ENCODE measurements at places on chromosomes 12 and 14.
A peak's percentile ranks its signal among the peaks of the same experiment; 100 is the strongest.

DNA sequence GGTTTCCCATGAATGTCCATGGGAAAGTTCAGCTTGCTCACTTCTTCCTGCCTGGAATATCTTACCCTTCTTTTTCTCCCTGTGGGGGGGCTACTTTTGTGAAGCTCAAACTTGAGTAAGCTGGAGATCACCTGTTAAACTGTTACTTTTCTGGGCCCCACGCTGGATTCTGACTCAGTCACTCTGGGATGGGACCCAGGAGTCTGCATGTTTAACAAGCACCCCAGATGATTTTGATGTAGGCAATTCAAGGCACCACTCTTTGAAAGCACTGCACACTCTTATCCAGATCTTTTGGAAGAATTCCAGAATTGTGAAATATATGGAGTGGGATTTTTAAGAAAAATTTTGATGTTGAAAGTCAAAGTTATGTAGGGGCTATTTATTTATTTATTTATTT lies 46.3 kb upstream of the IGF1 start:
- no peak for DNase-seq

DNA sequence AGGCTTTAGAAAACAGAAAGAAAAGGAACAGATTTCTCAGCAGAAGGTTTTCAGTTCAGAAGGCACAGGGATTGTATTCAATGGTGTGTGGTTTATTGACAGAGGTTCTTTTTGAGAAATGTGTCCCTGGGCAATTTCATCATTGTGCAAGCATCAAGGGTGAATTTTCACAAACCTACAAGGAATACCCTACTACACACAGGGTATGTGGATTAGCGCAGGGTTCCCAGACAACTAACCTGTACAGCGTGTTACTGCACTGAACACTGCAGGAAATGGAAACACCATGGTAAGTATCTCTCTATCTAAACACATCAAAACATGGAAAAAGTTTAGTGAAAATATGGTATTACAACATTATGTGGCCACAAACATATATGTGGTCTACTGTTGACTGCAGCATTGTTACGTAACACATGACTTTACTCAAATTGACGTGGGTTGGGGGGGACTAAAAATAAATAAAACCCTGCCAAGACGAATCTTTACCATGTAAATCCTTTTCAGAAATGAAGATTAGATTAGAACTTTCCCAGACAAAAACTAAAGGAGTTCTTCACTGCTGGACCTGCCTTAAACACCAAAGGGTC lies 893.1 kb downstream of the TMEM121 start:
- DNase-seq = peak; percentile 70

DNA sequence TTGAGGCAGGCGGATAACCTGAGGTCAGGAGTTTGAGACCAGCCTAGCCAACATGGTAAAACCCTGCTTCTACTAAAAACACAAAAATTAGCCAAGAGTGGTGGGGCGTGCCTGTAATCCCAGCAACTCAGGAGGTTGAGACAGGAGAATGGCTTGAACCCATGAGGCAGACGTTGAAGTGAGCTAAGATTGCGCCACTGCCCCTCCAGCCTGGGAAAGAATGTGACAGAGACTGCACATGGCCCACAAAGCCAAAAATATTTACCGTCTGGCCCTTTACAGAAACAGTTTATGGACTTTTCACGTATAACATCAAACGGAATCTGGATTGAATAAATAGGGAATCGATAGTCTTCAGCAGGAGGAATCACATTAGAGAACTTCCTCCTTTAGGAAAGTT lies 3.5 kb downstream of the RSRC2 start:
- DNase-seq = no peak

- peak; percentile 55 for DNase-seq
Observed at GRCh38 chr12:3753544-3754284, 805 bp upstream of the CRACR2A start.

DNA sequence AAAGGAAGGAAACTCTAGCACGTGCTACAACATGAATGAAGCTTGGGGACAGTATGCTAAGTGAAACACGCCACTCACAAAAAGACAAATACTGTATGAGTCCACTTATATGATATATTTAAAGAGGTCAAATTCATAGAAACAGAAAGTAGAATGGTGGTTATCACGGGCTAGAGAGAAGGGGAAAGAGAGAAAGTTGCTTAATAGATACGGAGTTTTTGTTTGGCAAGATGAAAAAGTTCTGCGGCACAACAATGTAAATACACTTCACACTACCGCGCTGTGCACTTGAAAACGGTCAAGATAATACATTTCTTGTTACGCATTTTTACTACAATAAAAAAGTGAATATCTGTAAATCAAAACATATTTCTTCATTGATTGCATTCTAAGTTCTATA lies 37.3 kb downstream of the FBLN5 start:
- DNase-seq = no peak

DNA sequence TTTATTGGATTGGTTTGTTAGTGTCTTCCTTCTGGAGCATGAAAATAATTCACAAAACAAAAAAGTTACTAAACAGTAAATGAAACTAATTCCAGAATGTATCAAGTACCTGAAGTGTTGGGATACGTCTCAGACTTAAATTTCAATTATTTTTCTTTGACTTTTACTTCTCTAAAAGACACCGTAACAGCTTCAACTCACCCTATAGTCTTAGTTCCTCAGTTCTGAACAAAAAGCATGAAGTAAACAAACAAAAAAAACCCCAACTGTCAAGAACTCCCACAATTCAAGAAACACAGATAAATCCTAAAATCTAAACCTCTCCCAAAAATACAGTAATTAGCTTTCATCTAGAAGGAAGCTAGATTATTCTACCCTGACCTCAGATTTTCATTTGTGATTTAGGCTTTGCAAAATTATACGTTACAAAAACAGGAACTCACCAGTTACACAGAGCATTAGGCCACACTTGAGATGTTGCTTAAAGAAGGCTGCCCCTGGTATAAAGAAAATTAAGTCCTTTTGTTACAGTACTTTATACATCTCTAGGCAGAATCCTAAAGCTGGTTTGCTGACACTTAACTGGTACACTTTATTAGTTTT lies 10.2 kb downstream of the HEATR5A start:
- peak; percentile 80 for DNase-seq

- DNase-seq = no peak
Observed at GRCh38 chr12:7217475-7218069, 28.1 kb downstream of the PEX5 start.

- DNase-seq = peak; percentile 75
Observed at GRCh38 chr14:55580470-55581341, 699 bp downstream of the KTN1 start.

GRCh38 chr12:20656600-20656999 lies 38.5 kb upstream of the SLCO1C1 start:
- DNase-seq = no peak

DNA sequence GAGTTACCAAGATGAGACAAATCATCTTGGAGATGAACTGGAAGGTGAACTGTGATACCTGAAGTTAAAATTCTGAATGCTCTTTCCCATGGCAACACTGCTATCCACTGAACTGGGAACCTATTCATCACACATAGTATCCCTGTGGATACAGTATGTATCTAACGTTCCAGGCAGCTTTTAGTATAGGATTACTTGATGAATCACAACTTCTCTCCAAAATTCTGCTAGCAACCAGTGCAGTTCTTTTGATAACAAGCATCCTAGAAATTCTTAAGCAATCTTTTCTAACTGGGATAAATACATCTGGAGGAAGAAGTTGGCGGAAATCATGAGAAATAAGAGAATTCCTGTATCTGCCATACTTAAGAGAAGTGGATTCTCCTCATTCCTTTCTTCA lies 66.4 kb downstream of the PAWR start:
- no peak for DNase-seq

DNA sequence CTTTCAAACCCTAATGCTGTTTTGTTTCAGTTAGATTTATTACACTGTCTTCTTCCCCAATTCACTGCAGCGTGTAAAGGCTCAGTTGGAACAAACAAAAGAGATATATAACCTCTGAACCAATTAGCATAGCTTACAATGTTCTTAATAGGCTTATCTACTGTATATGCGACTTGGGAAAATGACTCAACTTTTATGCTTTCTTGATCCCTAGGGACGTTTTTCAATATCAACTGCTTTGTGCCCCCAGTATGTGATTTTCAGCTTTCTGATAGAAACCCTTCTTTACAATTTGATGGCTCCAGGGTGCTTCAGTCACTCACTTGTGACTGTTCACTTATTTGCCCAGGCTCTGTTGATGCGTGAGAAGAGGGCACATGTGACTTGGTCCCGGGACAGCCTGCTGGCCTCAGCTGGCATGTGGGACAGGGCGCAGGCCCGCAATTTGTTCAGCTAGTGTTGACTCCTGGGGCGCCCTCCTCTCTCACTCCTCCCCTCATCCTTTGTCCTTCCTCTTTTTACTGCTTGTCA lies 107.1 kb downstream of the TMTC2 start:
- DNase-seq = no peak

DNA sequence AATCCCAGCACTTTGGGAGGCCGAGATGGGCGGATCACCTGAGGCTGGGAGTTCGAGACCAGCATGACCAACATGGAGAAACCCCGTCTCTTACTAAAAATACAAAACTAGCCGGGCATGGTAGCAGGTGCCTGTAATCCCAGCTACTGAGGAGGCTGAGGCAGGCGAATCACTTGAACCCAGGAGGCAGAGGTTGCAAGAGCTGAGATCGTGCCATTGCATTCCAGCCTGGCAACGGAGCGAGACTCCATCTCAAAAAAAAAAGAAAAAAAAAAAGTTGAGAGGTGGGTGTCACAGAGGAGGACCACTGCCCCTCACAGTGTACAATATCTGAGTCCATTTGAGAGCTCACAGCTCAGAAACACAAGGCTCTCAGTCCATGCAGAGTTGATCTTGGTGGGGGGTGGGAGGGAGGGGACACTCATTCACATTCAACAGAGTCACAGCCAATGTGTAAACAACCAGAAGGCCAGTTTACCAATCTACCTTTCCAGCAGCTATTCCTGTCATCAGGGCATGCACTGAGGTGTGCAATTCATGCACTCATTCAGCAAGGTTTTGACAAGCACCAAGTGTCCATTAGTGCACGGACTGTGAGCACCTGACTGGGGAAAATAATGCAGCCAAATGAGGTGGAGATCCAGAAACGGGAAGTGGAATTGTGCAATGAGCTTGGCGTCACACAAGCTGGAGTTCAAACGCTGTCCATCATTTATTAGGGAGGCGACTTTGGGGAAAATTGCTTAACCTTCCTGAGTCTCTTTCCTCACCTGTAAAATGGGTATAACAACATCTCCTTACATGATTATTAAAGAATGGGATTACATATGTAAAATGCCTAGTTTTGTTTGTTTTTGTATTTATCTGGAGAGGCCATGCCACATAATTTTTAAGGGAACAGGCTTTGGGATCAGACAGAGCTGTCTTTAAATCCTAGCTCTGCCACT lies 4.4 kb upstream of the EIF5 start:
- peak; percentile 70 for DNase-seq

DNA sequence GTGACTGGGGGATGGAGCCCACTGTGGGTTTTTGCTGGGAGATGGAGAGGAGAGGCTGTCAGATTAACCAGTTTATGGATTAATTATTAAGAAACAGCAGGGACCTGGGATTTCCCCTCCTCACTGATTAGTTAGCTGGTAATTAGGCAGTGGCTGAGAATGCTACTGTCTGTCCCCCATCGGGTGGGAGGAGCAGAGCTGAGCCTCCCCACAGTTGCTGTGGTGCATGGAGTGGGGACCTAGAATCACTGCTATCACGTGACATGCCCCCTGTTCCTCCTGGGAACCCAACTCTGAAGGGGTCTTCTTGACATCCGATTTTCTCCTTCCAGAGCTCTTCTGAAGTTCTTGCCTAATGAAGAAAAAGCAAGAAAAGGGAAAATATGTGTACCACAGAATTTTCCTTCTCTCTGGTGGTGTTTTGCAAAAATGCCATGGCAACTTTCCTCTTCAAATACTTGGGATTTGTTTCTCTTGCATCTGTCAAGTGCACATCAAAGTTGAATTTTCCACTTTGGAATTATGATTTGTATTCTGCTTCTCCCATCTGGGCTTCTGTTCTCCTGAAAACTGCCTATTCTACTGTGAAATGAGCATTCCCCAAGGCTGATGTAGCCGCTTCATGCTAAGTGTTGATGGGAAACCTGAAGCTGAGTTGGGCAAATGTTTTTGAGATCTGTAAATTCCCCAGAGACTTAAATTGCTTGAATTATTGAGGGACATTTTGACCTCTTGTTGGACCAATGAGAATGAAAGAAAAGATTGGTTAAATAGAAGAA lies 264.2 kb downstream of the RGS6 start:
- DNase-seq = no peak

Measured in hematopoietic multipotent progenitor cell treated with erythropoietin and hydrocortisone succinate and interleukin-3 and kit ligand, for 4 days (in vitro differentiated cells).